Activated CD4-positive, alpha-beta memory T cell treated with anti-CD3 and anti-CD28 coated beads, Interleukin-2, amount 10 ng/mL, durations not matched to agents 7 days and 5 days (primary cell): ENCODE measurements at places on chromosomes 7 and 10. TPM values are rescaled to one million over a fixed set of nuclear protein-coding genes. Genes with fewer than 3 reads are reported as not detected.

- H3K27ac ChIP-seq = no peak overlapping the region
- no peak for DNase-seq
- no peaks in the 10 kb centered on the region for H3K36me3 ChIP-seq
- H3K4me3 ChIP-seq = no peak overlapping the region
- no peaks in the 10 kb centered on the region for H3K27me3 ChIP-seq
- no peaks in the 10 kb centered on the region for H3K4me1 ChIP-seq
Measured at GRCh38 chr10:17563452-17563851, 53.7 kb downstream of the HACD1 start.

- H3K27me3 ChIP-seq = peaks cover 9% of the 10 kb centered on the region
- H3K36me3 ChIP-seq = no peaks in the 10 kb centered on the region
- no peak overlapping the region for H3K4me3 ChIP-seq
- no peak for DNase-seq
- no peak overlapping the region for H3K27ac ChIP-seq
Measured at GRCh38 chr7:104859754-104860426, 154.1 kb upstream of the KMT2E start.

DNA sequence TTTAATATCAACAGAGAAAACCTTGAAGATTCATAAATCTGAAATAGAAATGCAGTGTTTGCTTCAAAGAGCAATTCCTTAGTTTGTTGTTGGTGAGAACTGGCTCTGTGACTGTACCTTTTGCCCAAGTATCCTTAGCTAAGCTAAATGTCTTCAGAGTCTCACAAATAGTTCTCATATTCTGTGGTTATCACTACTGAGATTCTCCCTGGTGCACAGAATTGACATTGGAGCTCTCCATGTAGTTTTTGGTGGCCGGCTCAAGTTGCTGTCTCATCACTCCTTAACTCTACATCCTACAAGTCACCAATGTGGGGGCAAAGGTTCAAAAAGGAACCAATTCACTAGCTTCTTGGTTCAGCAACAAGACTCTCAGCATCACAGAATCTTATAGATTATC, 780.3 kb downstream of the LRMDA start:
- H3K27ac ChIP-seq = no peak overlapping the region
- H3K36me3 ChIP-seq = no peaks in the 10 kb centered on the region
- H3K4me3 ChIP-seq = no peak overlapping the region

The FKBP6 gene
- not detected for total RNA-seq

The GIMAP4 gene
- 277 TPM for total RNA-seq

DNA sequence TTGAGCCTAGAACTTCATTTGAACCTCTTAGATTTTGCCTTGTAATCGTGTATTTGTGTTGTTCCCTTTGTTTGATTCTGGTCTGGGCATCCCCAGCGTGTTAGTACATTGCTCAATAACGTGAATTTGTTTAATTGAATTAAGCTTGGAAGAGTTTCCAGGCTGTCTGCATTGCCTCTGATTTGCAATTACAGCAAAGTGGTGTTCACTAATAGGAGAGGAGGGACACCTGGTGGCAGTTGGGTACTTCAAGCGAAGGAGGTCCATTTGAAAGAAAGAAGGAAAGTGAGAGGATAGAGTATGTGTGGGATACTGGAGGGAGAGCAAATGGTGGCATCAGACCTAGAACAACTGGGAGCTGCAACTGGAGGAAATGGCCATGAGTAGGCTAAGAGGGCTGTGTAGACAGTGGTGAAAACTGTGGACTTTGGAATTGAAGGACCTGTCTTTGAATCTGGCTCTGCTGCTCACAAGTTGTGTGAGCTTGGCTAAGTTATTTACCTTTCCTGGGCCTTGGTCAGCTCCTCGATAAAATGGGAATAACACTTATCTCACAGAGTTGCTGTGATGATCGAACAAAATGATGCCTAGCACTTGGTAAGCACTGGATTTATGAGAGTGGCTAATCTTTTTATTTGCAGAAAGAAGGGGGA, 15.1 kb downstream of the LSMEM1 start:
- H3K4me1 ChIP-seq = no peaks in the 10 kb centered on the region
- no peak overlapping the region for H3K27ac ChIP-seq
- H3K36me3 ChIP-seq = no peaks in the 10 kb centered on the region
- no peak overlapping the region for H3K4me3 ChIP-seq

The ELN gene
- total RNA-seq = not detected

DNA sequence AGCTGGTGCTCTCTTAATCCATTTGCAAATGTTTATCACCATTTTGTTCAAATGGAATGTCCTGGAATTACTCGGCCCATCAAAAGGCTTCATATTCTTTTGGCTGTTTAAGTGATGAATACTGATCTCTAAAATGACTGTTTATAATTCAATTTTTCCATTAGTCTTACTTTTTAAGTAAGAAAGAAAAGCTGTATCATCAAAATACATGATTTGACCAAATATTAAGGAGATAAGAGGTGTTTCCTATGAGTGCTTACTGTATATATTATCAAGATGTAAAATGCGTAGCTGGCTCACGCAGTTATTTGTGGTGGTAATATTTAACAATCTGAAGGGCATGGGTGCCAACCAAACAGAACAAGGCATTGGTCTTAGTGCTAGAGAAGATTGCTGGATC, 51.2 kb downstream of the OTUD1 start:
- peaks cover 13% of the 10 kb centered on the region for H3K27me3 ChIP-seq
- no peaks in the 10 kb centered on the region for H3K4me1 ChIP-seq
- no peak overlapping the region for H3K27ac ChIP-seq

GRCh38 chr10:78763651-78764395, 304.9 kb upstream of the ZMIZ1 start:
- no peak overlapping the region for H3K27ac ChIP-seq
- H3K4me1 ChIP-seq = peaks cover 3% of the 10 kb centered on the region
- no peaks in the 10 kb centered on the region for H3K27me3 ChIP-seq
- no peaks in the 10 kb centered on the region for H3K36me3 ChIP-seq
- no peak overlapping the region for H3K4me3 ChIP-seq
- DNase-seq = no peak

DNA sequence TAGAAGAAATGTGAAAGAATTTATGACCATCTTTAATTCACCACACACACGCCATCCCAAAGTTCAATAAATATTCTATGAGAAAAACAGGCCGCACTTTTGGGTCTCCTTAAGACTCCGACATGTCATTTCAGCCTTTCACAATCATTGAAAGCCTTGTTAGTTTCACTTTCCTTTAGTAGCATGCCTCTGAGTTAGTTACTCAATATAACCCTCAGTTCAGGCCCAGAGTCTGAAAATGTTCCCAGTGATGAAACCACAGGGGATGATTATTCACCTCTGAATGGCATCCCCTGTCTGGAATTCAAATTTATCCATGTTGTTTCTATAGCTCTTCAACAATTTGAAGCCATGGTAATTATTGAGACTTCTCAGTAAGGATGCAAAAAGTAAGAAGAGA, 278.1 kb upstream of the NRP1 start:
- peak overlapping the region; percentile 12 for H3K4me3 ChIP-seq
- DNase-seq = no peak
- peaks cover 2% of the 10 kb centered on the region for H3K27me3 ChIP-seq
- H3K36me3 ChIP-seq = no peaks in the 10 kb centered on the region

- no peaks in the 10 kb centered on the region for H3K4me1 ChIP-seq
- H3K27ac ChIP-seq = no peak overlapping the region
- H3K36me3 ChIP-seq = no peaks in the 10 kb centered on the region
- no peaks in the 10 kb centered on the region for H3K27me3 ChIP-seq
- no peak overlapping the region for H3K4me3 ChIP-seq
Measured at GRCh38 chr10:130958981-130959751, 352.4 kb downstream of the TCERG1L start.

GRCh38 chr7:36545291-36545690, 155.6 kb downstream of the ANLN start:
- no peaks in the 10 kb centered on the region for H3K4me1 ChIP-seq
- H3K36me3 ChIP-seq = no peaks in the 10 kb centered on the region
- no peak for DNase-seq
- no peak overlapping the region for H3K4me3 ChIP-seq
- no peaks in the 10 kb centered on the region for H3K27me3 ChIP-seq
- no peak overlapping the region for H3K27ac ChIP-seq
